Activated CD4-positive, alpha-beta T cell treated with anti-CD3 and anti-CD28 coated beads, Interleukin-2, amount 10 ng/mL, durations not matched to agents 7 days and 5 days (primary cell): ENCODE measurements at places on chromosomes 1 and 21.

DNA sequence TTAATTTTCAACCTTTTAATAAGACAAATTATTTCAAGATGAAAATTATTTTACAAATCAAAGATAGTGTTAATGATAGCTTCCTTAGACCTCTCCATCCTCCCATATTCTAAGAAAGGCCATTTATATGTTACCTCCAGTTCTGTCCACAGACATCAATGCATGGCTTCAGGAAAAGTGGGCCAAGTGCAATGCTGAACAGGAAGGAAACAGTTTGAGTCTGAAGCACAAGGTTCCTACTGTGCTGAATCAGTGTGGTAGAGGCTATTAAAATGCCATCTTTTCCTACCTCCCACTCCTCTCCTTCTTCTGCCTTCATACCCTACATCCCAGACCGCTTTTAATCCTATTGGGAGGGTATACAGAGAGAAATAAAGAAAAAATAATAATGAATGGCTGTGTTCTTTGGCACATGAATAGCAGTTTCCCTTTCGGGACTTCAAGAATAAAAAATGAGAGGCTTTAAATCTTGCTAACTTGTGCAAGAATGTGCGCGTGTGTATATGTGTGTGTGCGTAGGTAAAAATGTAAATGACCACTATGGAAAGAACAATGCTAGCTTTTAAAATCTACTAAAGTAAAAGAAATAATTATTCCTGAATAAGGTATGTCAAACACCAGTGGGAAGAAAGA, 62.6 kb upstream of the C1orf105 start:
- no peak for DNase-seq

GRCh38 chr1:220991959-220992704, 112.9 kb downstream of the HLX start:
- DNase-seq: no peak

GRCh38 chr1:201470581-201470980, 1.6 kb upstream of the PHLDA3 start:
- DNase-seq: no peak

GRCh38 chr1:35441926-35442579, 115.2 kb downstream of the KIAA0319L start:
- DNase-seq: no peak

- DNase-seq: no peak
These were observed 25.6 kb downstream of the ZYG11B start for GRCh38 chr1:52751589-52752483.

DNA sequence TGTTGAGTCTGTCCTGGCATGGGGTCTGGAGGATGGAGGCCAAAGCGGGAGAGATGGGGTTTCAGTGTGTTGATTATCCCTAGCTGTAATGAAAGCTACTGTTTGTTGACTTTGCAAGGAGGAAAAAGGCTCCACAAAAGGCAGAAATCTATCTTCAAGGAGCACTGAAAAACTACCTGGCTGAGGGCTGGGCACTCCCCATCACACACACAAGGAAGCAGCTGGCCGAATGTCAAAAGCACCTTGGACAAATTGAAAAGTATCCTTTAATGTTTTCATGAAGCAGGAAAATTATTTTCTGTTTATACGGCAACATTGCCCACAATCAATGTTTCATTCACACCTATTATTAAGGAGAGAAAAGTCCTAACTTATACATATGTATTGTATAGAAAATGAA, 27.8 kb upstream of the PWP2 start:
- no peak for DNase-seq

DNA sequence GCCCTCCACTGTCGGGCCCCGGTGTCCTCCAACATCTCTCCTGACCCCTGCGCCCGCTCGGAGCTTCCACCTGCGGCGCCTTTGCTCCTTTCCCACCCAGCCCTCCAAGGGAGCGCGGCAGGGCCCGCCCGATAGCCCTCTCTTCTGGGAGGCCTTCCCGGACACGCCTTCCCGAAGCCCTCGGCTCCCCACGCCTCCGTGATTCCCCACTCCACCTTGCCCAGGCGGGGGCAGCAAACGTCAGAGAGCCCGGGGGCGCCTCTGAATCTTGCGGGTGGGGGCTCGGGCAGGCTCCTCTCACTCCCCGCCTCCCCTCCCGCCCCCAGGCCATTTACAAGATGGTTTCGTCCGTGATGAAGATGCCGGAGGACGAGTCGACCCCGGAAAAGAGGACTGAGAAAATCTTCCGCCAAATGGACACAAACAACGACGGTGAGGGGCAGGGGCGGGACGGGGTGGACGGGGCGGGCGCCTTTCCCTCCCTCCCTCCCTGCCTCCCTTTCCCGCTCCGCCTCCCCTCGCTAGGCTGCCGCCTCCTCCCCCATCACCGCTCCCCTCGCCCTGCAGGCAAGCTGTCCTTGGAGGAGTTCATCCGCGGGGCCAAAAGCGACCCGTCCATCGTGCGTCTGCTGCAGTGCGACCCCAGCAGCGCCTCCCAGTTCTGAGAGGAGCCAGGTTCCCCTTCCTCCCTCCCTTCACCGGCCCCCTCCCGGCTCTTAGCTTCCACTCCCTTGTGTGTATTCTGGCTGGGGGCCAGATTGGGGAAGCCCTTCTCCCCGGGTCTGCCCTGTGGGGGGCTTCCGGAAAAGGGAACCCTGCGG, 7.1 kb downstream of the HPCA start:
- DNase-seq: no peak

DNA sequence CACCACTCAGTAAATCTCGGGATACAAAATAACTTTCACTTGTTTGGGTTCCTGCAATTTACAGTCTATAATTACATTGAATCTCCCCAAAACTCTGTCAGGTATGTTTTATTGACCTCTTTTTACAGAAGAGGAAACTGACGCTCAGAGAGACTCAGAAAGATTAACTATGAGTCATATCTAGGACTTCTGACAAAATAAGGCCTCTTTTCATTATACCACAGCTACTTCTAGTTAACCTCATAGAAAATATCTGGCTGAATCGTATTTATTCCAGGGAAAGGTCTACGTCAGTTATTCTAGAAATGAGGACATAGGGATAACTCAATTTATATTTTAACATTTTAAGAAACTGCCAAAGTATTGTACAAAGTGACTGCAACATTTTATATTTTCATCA, 211.1 kb upstream of the FAM78B start:
- no peak for DNase-seq

- DNase-seq: no peak
These were observed 55.3 kb downstream of the IGSF5 start for GRCh38 chr21:39800311-39800710.

DNA sequence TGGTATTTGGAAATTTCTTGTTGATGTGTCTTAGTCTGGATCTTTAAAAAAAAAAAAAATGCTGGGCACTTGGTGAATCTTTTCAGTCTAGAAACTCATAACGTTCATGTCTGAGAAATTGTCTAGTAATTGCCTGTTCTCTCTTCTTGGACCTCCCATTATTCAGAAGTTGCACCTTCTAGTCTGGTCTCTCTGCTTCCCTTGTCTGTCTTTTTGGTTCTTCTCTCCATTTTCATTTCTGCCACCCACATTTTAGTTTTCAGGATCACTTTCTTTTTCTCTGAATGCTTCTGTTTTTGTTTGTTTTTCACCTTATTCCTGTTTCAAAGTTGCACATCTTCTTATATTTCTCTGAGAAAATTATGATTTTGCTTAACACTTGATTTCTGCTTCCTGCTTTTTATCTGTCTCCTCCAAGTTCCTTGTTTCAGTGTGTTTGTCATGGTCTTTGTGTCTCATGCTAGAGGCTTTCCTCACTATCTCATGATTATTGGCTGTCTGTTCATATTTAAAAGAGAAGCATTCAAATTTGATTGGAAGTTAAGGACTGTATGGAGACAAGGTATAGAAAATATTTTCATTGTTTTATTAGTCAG, 21.3 kb downstream of the BACE2 start:
- no peak for DNase-seq

- DNase-seq: no peak
These were observed 58.8 kb downstream of the MRPS6 start for GRCh38 chr21:34132202-34132601.

GRCh38 chr1:170168265-170168664, 22.5 kb downstream of the NTMT2 start:
- DNase-seq: no peak

- DNase-seq: no peak
These were observed 621.6 kb upstream of the CHRM3 start for GRCh38 chr1:238764779-238765178.

DNA sequence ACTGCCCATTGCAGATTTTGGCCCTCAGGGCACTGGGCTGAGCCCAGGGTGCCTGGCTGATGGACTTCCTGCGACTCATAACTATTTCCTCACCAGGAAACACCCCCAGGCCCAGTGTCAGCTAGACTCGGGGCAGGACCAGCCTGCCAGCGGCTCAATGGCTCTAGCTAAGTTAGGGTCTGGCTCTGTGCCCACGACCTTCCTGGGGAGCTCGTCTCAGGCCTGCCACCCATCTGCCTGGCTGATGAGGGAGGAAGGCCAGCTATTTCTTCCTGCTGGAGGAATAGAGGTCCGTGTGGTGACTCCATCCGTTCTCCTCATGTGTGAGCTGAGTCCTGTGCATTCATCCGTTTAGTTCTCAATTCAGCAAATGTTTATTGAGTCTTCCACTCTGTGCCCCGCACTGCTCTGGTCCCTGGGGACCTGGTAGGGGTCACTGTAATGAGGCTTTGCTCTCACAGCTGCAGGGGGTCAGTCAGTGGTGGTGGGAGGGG, 44.5 kb downstream of the KIRREL1 start:
- no peak for DNase-seq

- peak; percentile 86 for DNase-seq
These were observed 34.7 kb downstream of the TOMM20 start for GRCh38 chr1:235093696-235094592.

GRCh38 chr1:81600363-81600762, 200.4 kb upstream of the ADGRL2 start:
- no peak for DNase-seq

- DNase-seq: no peak
These were observed 29.3 kb upstream of the SRSF10 start for GRCh38 chr1:24009406-24009805.

DNA sequence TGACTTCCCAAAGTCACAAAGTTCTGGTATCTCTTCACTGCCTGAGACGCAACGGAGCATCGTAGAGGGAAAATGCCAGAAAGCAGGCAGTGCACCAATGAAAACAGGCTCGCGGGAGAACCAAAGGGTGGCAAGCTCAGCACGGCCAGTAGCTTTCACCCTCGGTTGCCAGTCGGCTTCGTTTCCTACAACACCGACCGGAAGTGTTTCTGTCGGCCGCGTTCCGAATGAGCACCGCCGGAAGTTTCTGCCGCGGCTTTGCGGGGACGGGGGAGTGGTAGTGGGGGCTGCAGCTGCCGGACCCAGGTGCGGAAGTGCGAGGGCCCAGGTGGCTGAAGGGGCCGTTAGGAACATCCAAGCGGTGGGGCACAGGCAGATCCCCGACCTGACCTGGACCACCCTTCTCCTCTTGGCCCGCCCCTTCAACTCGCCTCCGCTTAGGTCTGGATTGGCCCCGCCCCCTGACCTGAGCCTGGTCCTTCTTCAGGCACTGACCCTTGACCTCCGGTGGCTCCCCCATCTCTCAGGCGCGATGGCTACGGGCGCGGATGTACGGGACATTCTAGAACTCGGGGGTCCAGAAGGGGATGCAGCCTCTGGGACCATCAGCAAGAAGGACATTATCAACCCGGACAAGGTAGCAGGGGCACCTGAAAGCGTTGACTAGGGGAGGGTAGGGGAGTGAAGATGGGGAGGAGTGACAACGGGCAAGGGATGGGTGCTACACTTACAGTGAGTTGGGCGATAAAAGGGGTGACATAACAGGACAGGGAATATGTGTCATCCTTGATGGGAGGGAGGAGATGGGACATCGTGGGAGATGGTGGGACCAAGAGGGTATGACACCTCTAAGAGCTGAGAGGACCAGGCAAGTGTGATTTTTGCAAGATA, at the start of gene DMAP1:
Gene DMAP1 (plus strand): TSS at position 250 of the 891 bp plus-strand sequence. CDS start 283 bp downstream, at position 533.
- peak; percentile 87 for DNase-seq

- DNase-seq: no peak
These were observed 61.0 kb downstream of the IGSF5 start for GRCh38 chr21:39805983-39806382.

GRCh38 chr1:19068639-19069276, 112.3 kb upstream of the IFFO2 start:
- DNase-seq: no peak

GRCh38 chr1:148388260-148389026, 94.7 kb downstream of the PPIAL4G start:
- peak; percentile 91 for DNase-seq

DNA sequence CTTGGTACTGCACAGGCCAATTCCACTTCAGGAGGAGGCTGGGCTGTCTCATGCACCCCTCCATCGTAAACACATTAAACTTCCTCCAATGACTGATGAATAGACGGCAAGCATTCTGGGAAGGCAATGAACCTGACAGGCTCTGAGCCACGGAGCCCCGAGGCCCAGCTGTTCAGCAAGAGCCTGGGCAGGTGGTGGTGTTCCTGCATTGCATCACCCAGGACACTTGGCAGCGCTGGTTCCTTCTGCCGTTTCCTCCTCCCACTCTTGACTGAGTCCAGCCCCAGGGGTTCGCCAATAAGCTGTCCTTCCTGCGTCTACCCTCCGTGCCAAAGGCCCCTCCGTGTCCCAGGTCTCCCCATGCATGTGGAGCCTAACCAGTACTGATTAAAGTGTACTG, 109.8 kb downstream of the JAK1 start:
- no peak for DNase-seq

GRCh38 chr1:11502516-11502915, 23.6 kb downstream of the DISP3 start:
- no peak for DNase-seq

GRCh38 chr1:233503366-233503954, 110.4 kb upstream of the KCNK1 start:
- DNase-seq: no peak

- no peak for DNase-seq
These were observed at the start of gene NECTIN4 for GRCh38 chr1:161089251-161089924. NECTIN4 (minus strand) TSS chr1:161089558; CDS start chr1:161089296, 262 bp downstream.

DNA sequence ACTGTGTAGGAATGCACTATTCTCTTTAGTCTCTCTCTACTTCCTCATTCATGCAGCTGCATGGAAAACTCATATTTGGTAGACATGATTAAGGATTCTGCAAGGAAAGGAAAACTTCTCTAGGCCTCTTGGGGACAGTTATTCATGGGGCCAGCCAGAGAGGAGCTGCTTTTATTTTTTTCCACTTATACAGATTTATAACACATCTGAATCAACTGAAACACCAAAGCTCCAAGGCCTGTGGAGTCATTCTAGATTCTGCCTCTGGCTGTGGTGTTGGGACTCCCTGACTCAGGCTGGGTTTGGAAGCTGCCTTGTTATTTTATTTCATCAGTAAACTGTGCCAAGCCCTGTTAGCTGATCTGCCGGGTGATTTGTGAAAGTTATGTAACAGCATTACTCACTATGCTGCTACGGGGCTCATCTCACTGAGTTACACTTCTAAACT, 83.9 kb upstream of the EDEM3 start:
- DNase-seq: no peak
